Stimulated activated CD4-positive, alpha-beta T cell treated with anti-CD3 and anti-CD28 coated beads, Interleukin-4, amount 100 ng/mL, for 48 hours (primary cell): ENCODE measurements at places on chromosomes 4 and X.

- peak; percentile 64 for DNase-seq
These were observed 29.2 kb upstream of the ASMTL start for GRCh38 chrX:1481636-1482529.

DNA sequence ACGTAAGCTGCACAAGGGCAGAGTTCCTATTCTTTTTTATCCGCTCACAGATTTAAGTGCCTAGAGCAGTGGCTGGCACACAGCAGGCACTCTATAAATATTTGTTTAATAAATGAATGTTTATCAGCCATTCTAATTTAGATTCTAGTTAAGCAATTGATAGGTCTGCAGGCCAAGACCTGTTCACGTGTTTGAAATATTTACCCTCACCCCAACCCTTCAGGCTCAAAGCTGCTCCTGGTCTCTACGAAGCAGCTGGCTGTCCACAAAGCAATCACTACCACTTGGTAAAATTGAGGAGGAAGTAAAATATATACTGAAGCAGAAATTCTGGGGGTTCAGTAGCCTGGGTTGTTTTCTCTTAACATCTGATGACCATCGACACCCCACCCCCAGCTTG lies 158.1 kb downstream of the MGST2 start:
- DNase-seq, result no peak

DNA sequence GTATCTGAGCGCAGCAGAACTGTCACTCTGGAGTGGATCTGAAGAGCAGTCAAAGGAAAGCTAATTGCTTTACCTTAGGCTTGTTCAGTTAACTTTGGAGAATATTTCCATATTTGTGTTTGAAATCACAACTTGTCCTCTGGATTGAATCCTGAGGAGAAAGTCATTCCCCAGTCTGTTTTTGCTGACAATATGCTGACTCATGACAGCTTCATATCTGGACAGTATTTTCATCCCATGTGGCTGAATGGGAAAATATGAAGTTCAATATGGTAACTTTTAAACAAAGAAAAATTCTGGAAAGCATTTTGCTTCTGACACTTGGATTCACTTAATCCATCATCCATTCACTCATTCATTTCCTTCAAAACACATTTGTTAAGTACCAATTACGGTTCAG lies 46.3 kb upstream of the MAGEC3 start:
- DNase-seq, result no peak

- DNase-seq, result no peak
These were observed 26.7 kb upstream of the PCDH18 start for GRCh38 chr4:137558951-137559350.

DNA sequence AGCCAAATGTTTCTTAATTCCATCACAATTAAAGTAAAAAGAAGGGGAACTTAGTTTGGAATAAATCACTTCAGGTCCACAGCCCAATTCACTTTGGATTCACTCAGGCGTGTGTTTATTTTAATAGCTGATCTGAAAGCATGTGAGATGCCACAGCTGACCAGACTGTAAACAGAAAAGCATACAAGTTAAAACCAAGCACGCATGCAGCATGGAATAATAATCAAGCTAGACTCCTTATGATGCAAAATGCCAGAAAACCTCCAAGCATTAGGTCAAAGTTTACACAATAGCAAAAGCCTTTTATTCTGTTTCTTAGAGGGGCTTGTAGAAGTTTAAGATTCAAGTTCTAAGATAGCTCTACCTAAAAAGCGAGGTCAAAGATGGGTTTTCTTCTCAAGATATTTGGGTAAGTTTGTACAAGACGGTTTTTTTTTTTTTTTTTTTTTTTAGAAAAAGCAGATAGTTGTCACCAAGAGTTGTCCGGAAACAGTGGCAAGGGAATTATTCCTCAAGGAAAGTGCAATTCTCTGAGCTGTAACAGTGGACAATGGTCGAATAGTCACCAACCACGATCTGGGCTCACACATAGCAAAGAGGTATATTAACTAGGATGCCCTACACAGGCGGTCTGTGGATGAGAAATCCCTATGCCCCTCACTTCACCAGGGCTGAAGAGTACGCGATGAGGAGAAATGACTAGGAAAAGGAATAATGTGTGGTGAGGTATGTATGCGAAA lies 763 bp upstream of the PRRG1 start:
- no peak for DNase-seq
